ENCODE measurements at places on chromosomes 6 and 20.

GRCh38 chr6:33992191-33992590, 153.7 kb downstream of the GRM4 start:
- no peak for DNase-seq

DNA sequence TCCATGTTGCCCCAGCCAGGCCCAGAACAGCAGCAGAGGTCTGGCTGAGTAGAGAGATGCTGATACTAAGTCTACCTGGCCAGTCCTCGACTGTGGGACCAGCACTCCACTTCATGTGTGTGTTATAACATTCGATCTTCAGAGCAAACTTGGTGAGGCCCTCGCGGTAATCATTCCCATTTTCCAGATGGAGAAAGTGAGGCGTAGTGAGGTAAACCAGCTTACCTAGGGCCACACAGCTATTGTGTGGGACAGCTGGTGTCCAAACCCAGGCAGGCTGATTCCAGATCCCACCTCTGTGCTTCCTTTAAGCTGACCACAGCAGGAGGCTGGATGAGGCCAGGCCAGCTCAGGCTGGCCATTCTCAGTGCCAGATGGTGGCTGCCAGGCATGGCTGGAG, 47.7 kb upstream of the SLC32A1 start:
- no peak for DNase-seq

GRCh38 chr6:45438849-45439406, 61.2 kb upstream of the SUPT3H start:
- DNase-seq = no peak

GRCh38 chr20:61968932-61969331, 96.7 kb downstream of the TAF4 start:
- no peak for DNase-seq

GRCh38 chr20:41783423-41784208, 165.4 kb upstream of the CHD6 start:
- no peak for DNase-seq

GRCh38 chr6:141953072-141953471, 179.7 kb upstream of the GJE1 start:
- no peak for DNase-seq

DNA sequence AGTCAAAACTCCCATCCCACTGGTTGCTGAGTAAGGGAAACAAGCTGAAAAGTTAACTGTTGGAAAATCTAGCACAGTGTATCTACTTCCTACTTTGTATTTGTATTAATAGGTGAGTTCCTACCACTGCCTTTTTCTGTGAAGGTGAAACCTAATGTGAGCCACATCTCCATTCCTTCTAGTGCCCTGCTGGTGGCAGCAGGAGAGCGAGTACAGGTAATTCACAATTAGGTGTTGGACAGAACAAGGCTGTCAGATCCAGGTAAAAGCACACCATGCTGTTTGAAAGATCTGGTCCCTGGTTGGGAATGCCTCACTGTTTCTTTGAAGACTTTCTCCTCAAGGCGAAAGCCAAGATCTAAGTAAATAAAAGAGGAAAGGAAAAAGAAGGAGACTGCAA, 528.4 kb downstream of the PKHD1 start:
- DNase-seq = no peak

DNA sequence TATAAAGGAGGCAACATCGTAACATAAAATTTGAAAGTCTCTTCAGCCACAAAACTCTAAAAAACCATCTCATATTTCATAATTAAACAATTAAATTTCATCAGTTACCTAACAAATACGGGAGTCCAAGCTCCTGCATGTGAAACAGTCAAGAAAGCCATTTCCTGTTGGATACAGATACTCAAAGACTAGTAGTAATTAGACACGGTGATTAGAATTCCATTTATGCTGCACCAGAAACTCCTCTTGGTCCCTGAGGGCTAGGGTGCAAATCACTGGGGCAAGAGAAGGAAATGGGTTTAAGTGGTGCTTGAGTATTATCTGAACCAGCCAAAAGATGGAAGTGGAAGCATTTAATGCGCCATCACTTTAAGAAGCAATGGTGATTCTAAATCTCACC, 27.4 kb downstream of the TRAM2 start:
- DNase-seq = no peak

GRCh38 chr20:36336954-36337704, 31.0 kb downstream of the DLGAP4 start:
- DNase-seq = no peak

- DNase-seq = peak; percentile 46
Observed at GRCh38 chr20:3077618-3078134, 6.3 kb downstream of the OXT start.

GRCh38 chr6:41373919-41374617, 38.7 kb downstream of the NCR2 start:
- DNase-seq = peak; percentile 18

DNA sequence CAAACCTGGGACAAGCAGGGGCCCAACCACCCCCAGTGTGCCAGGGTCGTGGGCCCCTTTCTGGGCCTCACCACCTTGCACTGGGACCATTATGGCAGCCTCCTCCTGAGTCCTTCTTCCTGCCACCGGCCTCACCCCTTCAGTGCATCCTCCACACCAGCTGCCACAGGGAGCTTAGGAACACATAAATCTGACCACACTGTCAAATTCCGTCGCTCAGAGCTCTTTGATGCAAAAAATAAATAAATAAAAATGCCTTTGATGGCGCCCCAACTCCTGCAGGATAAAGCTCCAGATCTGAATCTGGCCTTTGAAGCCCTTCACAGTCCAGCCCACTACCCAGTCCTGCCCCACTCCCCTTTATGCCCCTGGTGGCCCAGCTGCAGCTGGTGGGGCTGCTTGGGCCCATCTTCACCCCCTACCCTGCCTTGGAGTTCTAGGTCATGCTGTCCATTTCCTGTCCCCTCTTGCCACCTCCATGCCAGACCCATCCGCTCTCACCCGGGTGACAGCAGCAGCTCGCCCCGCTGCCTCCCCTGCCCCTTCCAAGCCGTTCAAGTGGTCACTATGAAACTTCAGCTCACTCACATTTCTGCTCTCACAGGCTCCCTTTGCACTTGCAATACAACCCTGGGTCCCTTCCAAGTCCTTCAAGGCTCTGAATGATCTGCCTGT, 16.0 kb downstream of the MYH7B start:
- no peak for DNase-seq

DNA sequence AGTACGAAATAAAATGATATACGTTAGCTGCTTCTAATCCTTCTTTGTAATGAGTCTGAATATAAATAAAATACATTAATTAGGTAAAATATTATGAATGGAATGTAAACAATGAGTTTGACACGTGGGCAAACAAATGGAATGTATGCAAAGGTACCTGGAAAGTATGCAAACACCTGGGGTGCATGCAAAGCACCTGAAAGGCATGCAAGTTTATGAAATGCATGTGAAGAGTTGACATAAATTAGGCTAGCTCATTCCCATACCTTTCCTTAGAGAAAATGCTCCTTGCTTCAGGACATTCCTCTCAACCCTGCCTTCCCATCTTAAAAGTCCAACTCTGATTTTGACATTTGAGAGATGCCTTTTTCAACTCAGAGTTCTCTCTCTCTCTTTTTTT, 140.9 kb downstream of the EDN1 start:
- no peak for DNase-seq

GRCh38 chr6:138498629-138499302, 528 bp downstream of the NHSL1 start:
- DNase-seq = no peak

GRCh38 chr6:33716379-33716778, 4.9 kb upstream of the UQCC2 start:
- no peak for DNase-seq

DNA sequence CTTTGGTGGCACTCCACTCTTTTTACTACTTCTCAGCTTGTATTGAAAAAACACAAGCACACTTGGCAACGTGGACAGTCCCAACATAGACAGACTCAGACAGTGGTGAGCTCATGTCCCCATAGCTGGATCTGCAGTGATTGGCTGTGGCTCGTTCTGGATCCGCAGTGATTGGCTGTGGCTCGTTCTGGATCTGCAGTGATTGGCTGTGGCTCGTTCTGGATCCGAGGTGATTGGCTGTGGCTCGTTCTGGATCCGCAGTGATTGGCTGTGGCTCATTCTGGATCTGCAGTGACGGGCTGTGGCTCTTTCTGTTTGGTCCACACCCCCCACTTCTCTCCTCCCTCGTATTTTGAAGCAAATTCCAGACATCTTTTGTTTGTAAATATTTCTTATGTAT, 28.0 kb downstream of the OSBPL2 start:
- DNase-seq = no peak

GRCh38 chr6:108544606-108545005, 16.1 kb upstream of the FOXO3 start:
- no peak for DNase-seq

DNA sequence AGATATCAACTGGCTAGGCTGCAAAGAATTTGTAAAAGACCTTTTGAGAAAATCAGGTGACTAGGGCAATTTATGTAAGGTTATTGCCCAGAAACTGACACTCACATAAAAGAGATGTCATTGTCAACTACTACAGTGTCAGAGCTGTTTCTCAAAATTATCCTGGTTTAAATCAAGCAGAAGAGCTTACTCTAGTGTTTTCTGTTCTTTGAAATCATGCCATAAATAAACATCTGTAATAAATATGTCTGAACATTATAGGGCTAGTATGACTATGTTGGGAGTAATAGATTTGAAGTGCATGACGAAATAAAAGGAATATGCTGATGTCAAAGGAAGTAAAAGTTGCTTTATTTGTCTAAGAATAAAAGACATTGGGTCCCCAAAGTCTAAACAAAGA, 11.0 kb upstream of the PDSS2 start:
- DNase-seq = no peak

DNA sequence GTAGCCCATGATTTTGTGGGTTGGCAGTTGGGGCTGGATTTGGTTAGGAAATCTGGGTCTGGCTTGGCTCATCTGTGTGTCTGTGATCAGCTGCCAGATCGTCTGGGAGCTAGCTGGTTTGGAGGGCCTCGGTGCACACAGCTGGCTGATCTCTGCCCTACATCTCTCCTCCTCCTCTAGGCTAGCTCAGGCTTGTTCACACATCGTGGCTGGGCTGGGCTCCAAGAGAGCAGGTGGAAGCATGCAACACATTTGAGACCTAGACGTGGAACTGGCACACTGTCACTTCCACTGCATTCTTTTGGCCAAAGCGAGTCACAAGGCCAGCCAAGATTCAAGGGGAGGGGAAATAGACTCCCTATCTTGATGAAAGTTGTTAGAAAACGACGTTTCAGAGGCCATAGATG, 15.9 kb downstream of the NDUFAF5 start:
- DNase-seq = no peak

- no peak for DNase-seq
Observed at GRCh38 chr6:78746457-78746856, 120.9 kb upstream of the IRAK1BP1 start.

DNA sequence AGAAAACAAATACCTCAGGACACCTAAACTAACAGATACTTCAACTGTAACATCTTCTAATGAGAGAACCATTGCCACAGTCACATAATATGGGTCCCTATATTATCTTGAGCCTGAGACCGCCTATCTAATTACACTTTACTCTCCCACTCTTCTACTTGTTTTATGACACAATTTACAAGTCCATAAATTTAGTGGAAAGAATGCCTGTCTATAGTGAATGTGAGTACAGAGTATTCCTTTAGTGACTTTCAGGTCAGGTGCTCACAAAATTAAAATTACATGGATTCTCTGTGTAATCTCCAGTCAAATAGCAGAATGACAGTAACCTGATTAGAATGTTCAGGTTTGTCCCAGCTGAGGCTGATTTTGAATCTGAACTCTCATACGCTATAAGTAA, 624.1 kb downstream of the PKHD1 start:
- no peak for DNase-seq

All from CD8-positive, alpha-beta T cell (primary cell).